ENCODE measurements at places on chromosomes 16 and 17.

DNA sequence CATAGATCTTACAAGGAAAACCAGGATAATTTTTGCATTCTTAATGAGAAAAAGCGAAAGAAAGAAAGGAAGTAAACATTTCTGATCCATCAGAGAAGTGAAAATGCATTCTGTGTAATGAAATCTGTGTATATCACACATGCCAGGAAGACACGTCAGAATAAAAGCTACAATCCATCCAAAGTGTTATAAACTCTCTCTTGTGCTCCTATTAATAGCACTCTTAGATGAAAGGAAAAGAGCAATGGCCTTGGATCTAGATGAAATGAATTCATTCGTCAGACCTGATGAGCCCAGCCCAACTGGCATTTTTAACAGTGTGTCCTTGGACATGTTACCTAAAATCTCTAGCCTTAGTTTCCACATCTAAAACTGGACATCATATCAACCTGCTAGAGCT lies 885.5 kb downstream of the CDH11 start:
- no peak for DNase-seq

DNA sequence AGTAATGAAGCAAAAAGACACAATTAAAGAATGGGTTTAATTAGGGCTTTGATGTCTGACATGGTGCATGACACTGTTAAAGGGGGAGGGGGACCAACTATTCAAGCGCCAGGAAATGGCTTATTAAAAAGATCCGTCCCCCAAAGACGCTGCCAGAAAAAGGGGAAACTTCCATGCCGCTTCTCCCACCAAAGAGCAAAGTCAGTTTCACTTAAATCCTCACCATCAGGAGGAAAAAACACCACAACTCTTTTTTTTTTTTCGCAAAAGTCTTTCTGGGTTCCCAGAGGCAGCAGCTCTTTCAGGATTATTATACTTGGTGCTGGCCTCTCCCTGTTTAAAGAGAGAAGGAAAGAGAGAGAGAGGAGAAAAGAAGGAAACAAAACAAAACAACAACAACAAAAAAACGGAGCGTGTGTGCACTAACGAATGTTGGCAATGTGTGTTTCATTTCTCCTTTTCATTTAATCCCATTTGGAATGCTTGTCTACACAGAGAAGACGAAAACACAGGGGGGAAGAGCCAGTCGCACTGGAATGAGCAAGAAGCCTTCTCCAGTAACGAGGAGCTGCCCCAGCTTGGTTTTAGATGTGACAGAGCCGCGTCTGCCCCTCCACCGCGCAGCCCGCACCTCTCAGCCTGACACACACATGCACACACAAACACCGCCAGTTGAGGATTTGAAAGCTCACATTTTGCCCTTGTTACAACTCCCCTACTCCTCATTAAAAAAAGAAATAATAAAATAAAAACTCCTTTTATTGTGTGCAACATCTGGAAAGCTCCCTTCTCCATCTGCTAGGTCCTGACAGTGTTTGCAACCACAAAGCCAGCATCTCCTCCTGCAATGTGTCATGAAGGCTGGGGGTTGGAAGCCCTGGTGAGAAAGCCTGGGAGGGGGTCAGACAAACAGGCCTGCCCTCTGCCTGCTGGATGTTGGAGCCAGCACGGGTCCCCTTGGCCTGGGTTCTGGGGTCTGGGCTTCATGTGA lies 32.7 kb upstream of the AXIN2 start:
- DNase-seq = no peak

GRCh38 chr17:38879878-38880665 lies 10.2 kb downstream of the LASP1 start:
- DNase-seq = no peak

GRCh38 chr17:12575641-12576040 lies 90.0 kb upstream of the MYOCD start:
- no peak for DNase-seq

DNA sequence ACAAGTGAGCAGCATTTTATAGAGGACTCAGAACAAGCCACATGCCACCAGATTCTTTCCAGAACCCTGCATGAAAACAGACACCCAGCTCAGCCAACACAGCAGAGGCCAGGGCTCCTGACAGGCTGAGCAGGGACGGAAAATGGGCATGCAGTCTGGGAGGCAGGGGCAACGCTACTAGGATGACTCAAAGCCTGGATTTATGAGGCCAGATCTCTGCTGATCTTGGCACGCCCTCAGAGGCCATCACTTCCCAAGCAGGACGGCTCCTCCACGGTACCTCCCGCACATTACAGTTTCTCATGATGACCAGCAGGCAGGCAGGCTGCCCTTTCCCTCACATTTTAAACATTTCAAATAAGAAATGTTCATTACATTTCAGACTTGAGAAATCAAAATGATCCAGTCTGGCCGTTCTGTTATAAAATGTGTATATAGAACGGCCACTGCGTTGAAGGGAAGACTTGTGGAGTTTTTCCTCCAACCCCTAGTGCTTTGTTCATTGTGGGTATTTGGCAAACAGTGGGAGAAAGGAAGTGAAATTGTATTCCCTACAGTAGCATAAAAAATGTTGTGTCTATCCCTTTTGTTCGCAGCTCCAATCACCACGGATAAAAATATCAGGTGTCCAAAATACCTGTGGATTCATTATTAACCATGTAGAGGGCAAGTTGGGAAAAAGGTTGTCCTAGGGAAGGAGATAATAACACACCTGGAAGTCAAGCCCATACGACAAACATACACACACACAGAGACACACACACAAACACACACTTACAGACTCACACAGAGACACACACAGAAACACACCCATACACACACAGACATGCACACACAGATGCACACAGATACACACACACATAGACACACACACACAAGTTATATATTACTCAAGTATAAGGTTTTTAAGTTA lies 64.8 kb upstream of the ADAMTS18 start:
- no peak for DNase-seq

DNA sequence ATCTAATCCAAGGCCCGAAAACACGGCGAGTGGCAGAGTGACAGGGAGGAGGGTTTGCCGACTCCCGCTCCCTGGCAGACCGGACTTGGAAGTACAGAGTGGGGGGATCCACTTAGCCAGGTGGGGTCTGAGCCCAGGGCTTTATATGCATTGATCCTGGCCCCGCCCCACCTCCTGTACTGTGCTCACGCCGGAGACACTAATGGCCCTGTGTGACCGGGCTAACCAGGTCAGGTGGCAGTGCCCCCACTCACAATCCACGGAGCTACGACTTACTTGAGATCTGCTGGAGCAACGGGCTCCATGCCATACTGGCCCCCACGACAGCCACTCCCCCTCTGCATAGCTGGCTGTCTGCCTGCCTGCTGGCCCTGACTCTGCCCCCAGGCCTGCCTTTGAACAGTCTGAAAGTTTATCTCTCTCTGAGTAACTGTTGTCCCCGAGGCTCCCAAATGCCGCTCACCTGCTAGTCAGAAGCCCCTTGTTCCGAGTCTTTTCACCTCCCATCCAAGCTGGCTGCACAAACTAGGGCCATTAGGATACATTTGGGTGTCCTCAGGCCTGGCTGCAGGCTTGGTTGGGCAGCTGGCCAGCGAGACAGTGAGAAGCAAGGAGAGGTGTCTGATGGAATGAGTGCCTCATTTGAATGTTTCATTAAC lies 28.0 kb downstream of the CACNA1G start:
- DNase-seq = no peak

DNA sequence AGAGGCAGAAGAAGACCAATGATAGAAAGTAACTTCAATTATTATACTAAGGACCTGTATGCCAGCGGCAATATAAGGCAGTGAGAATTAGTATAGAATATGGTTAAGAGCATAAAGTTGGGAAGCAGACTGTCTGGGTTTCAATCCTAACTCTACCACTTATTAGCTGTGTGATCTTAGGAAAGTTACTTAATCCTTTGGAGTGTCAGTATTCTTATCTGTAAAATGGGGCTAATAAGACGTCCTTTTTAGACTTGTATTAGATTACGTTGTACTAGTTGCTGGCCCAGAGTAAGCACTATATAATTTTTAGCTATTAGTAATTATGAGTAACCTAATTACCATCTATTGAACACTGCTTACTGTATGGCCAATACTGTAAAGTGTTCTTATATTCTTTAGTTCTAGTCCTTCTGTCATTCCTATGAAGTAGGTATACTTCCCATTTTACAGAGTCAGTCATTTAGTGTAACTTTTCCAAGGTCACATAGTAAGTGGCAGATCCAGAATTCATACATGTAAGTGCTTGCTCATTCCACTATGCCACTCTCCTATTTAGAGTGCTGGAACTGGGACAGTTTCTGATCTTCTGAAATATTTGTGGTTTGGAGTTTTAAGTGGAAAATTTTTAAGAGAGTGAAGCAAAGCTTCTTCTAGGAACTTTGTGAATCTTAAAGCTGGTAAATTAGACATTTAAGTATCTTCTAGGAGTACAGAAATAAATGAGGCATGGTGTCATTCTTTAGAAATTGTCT lies 22.5 kb downstream of the HEATR9 start:
- DNase-seq = no peak

DNA sequence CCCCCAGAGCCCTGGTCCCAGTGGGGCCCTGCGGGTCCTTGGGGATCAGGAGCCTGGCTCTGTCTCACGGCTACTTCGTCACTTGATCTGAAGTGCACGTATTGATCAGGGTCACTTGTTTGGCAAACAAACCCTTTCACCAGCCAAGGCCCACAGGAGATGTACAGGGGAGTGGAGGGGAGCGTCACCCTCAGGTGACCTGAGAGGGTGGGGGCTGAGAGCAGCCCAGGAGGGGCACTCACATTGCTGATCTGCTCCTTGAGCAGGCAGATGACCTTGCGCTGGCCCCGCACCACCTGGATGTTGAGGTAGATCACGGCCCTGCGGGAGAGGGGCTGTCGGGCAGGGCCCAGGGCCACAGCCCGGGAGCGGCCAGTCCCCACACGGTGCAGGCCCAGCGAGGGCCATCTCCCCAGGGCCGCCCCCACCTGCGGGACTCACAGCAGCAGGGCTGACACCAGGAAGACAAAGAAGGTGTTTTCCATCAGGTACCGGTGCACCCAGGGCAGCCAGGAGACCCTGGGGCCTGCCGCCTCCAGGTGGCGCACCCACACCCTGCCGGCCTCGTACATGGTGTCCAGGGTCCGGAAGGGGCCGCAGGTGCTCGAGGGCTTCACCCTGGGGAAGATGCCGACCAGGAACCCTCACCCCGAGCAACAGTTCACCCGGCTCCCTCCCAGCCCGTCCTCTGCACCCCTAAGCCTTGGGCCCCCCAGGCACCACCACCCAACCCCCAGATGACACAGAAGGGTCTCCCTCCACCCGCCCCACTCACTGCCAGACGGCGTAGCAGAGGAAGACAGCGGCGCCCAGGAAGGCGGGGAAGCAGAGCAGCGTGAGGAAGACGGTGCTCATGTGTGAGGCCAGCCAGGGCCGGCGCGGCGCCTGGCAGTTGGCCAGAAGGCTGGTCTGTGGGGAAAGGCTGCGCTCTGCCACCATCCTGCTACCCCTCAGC lies 11.3 kb downstream of the TMC6 start:
- no peak for DNase-seq

DNA sequence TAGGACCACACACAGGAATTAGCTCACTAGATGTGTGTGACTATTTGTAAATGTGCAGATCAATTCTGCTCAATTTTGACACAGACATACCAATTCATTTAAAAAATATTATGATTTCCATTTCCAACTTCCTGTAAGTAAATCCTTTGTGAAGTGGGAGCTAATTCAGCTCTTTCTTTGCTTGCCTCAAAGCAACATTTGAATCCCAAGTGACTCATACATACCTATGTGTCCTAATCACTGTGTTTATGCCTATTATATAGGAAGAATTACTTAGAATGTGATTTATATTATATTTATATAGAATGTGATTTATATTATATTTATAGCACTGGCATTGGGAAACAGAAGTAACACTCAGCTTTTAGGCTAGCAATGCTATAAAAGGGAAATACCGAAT lies 195.9 kb upstream of the C17orf78 start:
- no peak for DNase-seq

DNA sequence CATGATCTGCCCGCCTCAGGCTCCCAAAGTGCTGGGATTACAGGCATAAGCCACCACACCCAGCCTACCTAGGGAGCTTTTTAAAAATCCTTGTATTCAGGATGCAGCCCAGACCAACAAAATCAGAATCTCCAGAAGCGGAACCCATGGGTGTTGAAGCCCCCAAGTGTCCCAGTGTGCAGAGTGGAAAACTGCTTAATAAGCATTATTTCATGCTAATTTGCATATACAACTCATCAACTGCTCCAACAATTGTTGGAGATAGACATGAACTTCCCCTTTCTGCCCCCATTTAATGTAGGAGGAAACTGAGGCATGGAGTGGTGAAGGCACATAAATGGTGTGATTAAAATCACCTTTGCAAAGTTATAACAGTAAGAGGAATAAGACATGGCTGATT lies 84.3 kb upstream of the C16orf82 start:
- no peak for DNase-seq

GRCh38 chr16:85306071-85306792 lies 194.0 kb upstream of the CIBAR2 start:
- DNase-seq = peak; percentile 75

- DNase-seq = no peak
Observed at GRCh38 chr17:57553991-57554825, 190.9 kb downstream of the CCDC182 start.

DNA sequence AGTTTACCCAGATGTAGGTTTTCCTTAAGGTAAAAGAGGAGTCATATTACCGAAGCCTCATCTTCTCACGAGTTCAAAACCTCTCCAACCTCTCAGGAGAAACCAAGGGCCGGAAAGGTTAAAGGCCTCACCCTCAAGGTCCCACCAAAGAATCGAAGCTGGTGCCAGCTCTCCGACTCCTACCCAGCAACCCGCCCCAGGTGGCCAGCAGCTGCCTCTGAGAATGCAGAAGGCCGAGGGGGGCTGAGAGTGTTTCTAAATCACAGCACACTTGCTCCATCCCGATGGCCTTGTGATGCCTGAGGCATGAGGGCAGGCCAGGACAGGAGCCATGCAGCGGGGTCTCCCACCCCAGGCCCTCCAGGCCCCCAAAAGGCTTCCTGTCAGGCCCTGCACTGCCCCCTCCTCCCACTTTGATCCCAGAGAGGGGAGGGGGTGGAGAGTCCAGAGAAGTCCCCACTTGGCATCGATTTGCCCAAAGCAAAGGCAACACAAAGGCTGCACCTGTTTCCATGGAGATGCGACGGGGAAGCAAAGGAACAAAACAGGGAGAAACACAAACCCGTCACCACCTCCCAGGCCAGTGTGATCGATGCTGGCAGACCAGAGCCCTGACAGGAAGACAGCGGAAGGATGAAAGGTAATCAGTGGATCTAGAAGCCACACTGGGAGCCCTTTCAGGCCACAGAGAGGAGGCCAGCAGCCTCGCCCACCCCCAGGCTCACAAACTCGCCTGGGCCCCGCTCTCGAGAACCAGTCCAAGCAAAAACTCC lies 39.0 kb downstream of the CUEDC1 start:
- no peak for DNase-seq

DNA sequence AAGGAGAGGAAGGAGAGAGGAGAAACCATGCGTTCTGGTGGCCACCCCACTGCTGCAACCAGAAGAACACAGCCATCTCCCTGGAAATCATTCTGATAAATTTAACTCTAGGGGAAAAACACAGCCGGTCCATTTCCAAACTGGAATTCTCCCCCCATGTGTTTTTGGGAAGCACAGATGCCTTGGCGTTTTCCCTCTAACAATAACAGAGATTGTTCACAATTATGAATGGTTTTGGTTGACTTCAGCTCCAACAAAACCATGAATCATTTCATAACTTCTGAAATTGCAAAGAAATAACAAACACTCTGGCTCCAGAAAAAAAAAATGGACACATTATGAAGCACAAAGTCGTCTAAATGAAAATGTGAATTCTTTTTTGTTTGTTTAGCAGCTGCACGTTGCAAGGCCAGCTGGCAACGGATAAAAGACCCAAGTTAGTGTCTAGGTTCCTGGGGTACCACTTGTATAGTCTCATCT lies 46.2 kb downstream of the GNAO1 start:
- DNase-seq = no peak

- no peak for DNase-seq
Observed at GRCh38 chr17:16352303-16352666, 984 bp downstream of the CENPV start.

GRCh38 chr17:63550817-63551639 lies 751 bp downstream of the DCAF7 start:
- no peak for DNase-seq
